WTC11 (cell line): ENCODE measurements at places on chromosomes 12 and 14. TPM values are rescaled to one million over a fixed set of nuclear protein-coding genes. Genes with fewer than 3 reads are reported as not detected.

DNA sequence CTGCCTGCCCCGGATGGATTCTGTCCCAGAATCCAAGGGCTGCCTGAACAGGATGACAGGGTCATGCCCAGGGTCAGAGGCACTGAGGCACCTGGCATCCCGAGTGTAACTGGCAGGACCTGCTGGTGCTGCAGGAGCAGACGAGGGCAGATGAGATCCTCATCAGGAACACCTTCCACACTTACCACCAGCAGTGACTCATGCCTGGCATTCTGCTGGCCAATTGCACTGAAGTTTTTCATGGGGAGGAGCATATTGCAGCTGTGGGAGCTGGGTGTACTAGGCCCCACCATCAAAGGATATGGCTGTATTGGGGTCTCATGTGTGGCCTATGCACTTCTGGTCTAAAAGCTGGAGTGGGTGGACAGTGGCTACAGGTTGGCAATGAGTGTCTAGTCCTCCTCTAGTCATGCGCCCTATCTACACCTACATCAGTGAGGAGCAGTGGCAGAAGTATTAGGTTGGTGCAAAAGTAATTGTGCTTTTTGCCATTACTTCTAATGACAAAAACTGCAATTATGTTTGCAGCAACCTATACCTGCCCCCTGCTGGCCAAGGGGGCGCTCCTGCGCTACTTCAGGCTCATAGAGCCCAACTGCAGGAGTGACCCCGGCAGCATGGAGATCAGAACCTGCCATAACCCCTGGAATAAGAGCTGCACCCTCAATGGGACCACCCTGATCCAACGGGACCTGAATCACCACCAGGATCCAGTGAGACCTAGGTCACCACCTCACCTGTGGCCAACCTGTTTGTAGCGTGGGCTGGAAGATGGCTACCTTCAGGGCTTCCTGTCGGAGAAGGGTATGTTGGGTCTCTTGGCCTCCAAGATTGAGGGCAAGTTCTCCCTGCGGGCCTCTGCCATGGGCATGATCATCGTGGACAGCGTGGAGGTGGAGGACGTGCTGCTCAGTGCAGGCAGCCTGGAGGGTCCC lies 8.0 kb upstream of the C12orf42 start:
- DNase-seq: peak; percentile 72

GRCh38 chr14:92877757-92878431 lies 45.1 kb upstream of the CHGA start:
- peak; percentile 54 for DNase-seq

- no peak for DNase-seq
These were observed 10.8 kb upstream of the SLC4A8 start for GRCh38 chr12:51413791-51414190.

The KCNH5 gene
- total RNA-seq: 0.60 to 1.4 TPM (median 0.76 TPM) in 3 replicates

DNA sequence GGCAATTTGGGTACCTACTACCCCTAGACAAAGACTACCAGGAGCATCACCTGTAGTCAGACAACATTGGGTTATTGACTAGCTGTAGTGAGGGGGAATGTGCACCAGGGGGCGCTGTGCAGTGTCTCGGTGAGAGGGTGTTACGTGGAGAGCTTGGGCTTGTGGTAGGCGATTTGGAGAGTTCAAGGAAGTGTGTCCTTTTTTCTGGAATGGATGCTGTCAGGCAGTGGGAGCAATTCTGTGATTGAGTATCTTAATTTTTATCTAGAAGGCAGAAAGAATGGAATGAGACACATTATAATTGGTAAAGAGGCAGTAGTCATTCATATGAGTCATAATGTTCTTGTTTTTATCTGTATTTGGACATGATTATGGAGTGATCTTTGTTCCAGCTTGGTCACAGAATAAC lies 187.7 kb downstream of the GALC start:
- peak; percentile 84 for DNase-seq

GRCh38 chr14:65002586-65003210 lies 16.0 kb downstream of the FNTB start:
- no peak for DNase-seq

DNA sequence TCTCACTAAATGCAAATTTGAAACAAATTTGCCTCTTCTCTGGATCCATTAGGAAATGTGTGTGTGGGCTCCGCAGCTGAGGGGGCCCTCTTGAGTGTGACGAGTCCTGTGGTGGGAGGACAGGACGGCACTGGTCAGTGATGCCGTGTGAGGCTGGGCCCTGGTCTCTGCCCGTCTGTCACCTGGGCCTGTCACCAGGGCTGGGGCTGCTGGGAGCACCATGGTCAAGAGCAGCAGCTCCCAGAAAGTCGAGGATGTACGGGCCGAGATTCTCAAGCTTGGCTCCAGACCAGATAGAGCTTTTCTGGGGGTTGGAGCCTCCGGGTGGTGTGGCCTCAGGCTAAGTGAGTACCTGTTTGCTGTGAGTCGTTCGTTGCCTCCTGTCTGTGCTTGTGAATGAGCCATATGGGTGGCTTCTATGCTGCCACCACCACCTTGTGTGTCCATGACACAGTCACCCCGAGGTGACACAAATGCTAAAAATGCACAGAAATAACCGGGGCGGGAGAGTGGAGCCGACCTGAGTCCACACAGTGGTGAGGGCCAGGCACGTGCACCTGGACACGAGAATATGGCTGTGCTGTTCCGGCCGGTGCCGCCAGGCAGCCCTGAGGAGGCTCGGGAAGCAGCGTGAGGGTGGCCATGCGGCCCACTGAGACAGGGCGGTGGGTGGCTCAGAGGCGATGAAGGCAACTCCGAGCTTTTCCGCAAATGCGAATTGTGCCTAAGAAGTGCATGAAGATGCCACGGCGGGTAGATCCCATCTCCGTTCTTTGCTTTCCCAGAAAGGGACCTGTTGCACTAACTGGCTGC lies 8.7 kb downstream of the PGAM5 start:
- DNase-seq: no peak

DNA sequence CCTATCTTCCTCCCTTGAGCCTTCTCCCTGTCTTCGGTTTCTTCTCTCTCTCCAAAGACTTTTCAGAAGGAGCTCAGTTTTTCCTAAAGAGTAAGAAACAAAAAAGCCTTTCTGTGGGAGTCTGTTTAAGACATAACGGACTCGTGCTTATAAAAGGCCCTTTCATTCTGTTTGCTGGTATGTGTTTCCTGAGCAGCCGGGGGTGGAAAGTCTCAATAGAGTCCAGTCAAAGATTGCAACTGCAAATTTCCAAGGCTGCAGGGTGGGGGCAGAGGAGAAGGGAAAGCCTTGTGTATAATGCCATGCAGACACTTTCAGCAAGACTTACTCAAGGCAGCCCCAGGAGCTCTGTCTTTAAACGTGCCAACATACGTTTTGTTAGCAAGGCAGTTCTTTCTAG lies 62.2 kb downstream of the GNG2 start:
- no peak for DNase-seq

The SDS gene
- 0.21 to 0.46 TPM (median 0.31 TPM) in 3 replicates for total RNA-seq

DNA sequence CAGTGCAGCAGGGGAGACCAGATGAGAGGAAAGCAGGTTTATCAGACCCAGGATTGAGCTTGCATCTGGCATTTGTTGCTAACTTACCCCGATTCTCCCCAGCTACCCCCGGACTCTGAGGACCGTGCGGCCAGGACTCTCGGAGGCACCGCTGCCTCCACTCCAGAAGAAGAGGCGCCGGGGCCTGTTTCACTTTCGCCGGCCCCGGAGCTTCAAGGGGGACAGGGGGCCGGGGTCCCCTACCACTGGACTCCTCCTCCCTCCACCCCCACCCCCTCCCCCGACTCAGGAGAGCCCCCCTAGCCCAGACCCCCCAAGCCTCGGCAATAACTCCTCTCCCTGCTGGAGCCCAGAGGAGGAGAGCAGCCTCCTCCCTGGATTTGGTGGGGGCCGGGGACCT lies 6.5 kb upstream of the CPNE6 start:
- DNase-seq: no peak

GRCh38 chr12:117334855-117335587 lies 26.4 kb downstream of the NOS1 start:
- DNase-seq: no peak

The CHMP4A gene
- total RNA-seq: 32.7 to 38.5 TPM (median 36.5 TPM) in 3 replicates

The PTHLH gene
- not detected in 3 replicates for total RNA-seq

- no peak for DNase-seq
These were observed 41.9 kb upstream of the PSMA6 start for GRCh38 chr14:35250319-35250718.

- no peak for DNase-seq
These were observed 23.6 kb downstream of the KRT80 start for GRCh38 chr12:52168019-52168717.

GRCh38 chr12:122356192-122356635 lies 66.3 kb downstream of the CLIP1 start:
- peak; percentile 35 for DNase-seq

The NEUROD4 gene
- total RNA-seq: not detected in 3 replicates
